ENCODE measurements at places on chromosomes 5 and 9.

GRCh38 chr9:136750526-136750925, 2.2 kb upstream of the LCN6 start:
- no peak for DNase-seq

- no peak for DNase-seq
Measured at GRCh38 chr5:134873494-134873893, 677 bp upstream of the TXNDC15 start.

- DNase-seq, result no peak
Measured at GRCh38 chr9:134698111-134698510, 56.5 kb downstream of the COL5A1 start.

DNA sequence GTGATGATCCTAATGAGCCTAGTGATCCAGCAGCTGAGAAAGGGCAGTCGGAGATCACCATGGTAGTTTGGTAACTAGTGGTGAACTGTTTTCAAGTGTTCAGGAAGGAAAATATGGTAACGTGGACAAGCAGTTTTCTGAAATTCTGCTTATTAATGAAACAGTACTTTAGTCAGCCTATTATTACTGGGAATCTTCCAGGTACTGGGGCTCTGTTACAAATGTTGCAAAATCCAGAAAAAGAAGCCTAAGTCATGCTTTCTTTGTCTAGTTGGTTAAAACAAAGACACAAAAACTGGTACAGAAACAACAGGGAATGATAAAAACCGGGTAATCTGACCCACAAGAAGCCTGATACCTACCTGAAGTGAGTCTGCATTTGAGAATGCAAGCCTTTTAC, 18.2 kb downstream of the TTC23L start:
- no peak for DNase-seq

DNA sequence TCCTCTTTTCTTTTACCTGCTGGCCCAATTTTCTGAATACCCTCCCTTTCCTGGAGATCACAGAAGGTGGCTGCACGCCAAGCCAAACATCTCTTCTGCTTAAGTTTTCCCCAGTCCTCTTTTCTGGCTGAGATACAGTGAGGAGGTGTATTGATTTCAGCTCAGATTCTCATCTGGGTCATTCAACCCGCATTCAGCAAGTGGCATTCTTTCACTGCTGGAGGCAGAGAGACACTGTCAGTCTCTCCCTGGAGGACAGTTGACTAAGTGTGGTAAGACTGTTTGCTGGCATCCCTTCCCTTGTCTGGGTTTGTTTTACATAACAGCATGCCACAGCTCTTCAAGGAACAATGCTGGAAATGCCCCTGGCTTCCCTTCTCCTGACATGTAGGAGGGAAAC, 60.5 kb downstream of the GABRG2 start:
- no peak for DNase-seq

DNA sequence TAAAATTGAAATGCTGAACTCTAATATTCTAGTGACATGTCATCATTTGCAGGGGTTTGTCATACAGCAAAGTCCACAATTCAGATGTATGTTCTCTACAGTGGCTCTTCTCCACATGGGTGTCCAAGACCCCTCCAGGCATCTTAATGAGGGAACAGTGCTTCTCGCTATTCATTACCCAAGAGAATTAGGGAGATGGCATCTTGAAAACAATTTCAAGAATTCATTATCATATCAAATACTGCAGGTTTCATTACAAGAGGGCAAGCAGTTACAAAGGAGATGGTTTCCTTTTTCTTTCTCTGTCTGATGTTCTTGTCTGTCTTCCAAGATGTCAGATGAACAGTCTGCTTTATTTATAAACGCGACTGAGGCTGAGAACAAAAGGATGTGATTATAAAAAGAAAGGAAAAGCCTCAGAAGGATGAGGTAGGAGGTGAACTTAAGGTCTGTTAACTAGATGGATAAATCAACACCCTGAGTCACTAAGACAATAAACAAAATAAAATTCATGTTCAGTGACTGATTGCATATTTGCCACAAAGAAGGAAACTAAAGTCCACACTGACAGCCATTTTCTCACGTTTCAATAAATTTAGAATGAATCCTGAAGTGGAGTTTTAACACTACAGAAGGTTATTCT, 326.7 kb upstream of the EFNA5 start:
- DNase-seq, result no peak

- DNase-seq, result peak; percentile 58
Measured at GRCh38 chr5:176541338-176542134, 4.3 kb upstream of the RNF44 start.

DNA sequence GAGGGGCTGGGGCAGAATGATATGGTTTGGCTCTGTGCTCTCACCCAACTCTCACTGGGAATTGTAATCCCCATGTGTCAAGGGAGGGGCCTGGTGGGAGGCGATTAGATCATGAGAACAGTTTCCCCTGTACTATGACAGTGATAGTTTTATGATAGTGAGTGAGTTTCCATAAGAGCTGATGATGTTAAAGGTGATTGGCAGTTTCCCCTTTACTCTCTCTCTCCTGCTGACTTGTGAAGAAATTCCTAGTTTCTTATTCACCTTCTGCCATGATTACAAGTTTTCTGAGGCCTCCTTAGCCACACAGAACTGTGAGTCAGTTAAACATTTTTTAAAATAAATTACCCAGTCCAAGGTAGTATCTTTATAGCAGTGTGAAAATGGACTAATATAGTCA, 120.4 kb upstream of the CDH9 start:
- DNase-seq, result no peak

DNA sequence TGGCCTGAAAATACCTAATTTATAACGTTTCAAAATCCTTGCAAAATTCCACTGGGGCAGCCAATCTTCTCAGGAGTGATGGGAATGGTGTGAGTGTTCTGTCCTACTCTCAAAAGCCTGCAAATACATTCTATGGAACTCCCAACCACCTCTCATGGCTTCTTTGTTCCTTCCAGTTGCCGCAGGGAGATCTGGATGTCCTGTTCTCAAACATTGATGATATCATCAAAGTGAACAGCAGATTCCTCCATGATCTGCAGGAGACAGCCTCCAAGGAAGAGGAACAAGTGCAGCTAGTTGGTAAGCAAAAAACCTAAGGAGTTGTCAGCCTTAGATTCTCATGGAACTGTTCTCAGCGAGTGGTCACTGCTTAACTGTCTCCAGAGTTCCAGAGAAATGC, 19.6 kb downstream of the ARHGEF37 start:
- no peak for DNase-seq

GRCh38 chr5:67090040-67090439, 106.6 kb downstream of the CD180 start:
- DNase-seq, result no peak

GRCh38 chr5:42487077-42487476, 63.8 kb downstream of the GHR start:
- DNase-seq, result no peak

DNA sequence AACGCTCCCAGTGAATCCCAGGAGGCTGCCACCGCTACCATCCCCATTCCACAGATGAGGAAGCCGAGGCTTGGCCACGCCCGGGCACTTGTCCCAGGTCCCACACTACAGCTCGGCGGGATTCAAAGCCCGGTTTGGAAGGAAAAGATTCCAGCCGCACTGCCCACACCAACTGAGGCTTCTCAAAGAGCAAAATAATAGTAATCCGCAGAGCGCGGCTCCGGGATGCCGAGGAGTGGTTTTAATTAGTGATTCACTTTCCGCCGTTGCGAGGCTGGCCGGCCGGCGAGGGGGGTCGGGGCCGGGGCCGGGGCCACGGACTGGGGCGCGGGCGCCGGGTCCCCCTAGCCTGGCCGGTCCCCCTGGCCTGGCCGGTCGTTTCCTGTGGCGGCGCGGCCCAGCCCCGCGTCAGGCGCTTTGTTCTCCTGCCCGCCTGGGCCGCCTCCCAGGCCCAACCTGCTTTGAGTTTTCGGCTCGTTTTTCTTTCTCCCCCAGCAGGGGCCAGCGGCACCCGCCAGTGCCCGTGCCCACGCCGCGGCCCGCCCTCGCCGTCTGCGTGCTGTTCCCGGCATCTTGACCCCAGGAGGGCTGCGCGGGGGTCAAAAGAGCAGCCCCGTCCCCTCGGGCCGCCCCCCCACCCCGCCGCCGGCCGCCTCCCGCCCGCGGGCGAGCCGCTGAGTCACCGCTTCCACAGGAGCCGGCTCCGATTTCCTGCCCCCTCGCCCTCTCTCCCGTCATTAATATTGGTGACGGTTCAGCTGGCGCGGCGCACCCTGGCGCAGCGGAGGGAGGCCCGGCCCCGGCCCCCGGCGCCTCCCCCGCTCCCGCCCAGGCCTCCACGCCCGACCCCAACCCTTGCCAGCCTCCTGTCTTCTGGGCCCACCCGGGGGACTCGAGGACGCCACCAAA, 31.2 kb downstream of the FGF18 start:
- DNase-seq, result peak; percentile 9

GRCh38 chr5:172860520-172861443, 26.7 kb downstream of the ERGIC1 start:
- no peak for DNase-seq

DNA sequence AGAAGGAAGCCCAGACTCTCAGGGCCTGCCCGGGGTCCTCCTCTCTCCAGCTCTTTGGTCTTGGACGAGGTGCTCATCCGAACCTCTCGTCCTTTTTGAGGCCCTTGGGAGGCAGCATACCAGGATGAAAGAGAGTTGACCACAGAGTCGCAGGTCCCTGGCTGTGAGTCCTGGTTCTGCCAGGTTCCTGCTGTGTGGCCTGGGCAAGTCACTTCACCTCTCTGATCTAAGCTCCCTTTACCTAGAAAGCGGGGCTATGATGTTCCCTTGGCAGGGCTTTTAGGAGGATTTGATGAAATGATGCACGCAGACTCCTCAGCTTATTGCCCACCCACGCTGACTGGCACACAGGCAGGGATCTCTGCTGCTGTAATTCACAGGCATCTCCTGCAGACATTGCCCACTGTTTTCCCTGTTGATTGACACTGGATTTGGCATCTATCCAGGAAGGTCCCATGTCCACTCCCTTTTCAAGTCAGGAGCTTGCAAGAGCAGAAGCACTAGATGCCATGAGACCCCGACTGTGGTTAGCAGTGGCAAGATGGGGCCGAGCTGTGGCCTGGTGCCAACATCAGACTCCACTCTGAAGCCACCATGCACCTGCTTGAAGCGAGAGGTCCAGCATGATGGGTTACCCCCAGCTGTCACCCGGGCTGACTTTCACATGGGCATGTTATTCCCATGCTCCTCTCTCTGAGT, 71.5 kb downstream of the MACROH2A1 start:
- no peak for DNase-seq

DNA sequence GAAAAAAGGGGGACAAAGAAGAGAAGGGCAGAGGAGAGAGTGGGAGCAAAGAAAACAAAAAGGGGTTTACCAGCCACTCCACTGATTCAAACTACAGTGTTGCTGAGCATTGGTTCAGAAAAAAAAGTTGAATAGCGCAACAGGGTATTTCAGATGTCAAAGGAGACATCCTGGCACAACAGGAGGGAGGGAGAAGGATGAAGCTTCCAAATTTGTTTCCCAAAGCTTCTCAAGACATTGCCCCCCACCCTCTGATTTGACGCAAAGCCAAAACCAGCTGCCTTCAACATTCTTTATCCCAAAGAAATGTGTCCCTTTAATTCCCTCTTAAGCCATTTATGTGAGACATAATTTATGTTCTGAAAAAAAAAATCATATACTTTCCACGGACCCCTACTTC, 105.5 kb upstream of the TNC start:
- no peak for DNase-seq

DNA sequence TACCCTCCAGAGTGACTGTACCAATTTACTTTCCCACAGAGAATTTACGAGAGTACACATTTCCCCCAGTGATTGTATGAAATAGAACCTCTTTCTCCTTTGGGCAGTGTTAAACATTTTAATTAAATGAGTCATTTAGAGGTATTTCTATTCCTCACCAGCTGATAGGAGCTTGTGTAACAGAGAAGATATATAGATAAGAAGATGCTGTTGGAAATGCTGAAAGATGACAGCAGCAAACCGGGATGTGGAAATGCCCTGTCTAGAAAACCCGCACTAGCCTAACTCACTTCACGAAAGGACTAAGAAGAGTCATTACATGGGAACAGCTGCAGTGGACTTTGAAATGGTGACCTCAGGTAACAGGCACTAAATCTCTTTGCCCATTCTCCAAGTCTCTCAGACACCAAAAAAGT, 68.3 kb downstream of the LPAR1 start:
- no peak for DNase-seq

Measured in activated T-cell treated with anti-CD3 and anti-CD28 coated beads for 4 hours (primary cell).